NCI-H1436 treated with DMSO at 0.1 percent for 48 hours (cell line): ENCODE measurements at places on chromosomes 7 and 10.

- DNase-seq: no peak
These were observed 1.5 kb downstream of the FRAT1 start for GRCh38 chr10:97320480-97321031.

DNA sequence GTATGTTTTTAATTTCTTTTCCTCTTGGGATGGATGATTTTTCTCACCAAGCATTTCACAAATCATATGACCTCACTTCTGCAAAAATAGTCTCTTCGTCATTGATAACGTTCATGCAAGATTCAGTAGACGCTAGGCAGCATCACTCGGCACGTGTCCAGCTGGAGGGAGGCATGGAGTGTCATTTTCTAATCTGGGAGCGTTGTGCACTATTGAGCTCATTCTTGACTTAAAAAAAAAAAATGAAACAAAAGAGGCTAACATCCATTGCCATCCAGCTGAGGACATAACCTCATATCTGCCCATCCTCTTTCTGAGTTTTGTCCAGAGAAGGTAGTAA lies 56.2 kb downstream of the COL17A1 start:
- DNase-seq: no peak

- no peak for DNase-seq
These were observed 106.7 kb downstream of the LHPP start for GRCh38 chr10:124568339-124568738.

GRCh38 chr10:116670706-116671105 lies 50.0 kb downstream of the PNLIPRP2 start:
- DNase-seq: no peak

DNA sequence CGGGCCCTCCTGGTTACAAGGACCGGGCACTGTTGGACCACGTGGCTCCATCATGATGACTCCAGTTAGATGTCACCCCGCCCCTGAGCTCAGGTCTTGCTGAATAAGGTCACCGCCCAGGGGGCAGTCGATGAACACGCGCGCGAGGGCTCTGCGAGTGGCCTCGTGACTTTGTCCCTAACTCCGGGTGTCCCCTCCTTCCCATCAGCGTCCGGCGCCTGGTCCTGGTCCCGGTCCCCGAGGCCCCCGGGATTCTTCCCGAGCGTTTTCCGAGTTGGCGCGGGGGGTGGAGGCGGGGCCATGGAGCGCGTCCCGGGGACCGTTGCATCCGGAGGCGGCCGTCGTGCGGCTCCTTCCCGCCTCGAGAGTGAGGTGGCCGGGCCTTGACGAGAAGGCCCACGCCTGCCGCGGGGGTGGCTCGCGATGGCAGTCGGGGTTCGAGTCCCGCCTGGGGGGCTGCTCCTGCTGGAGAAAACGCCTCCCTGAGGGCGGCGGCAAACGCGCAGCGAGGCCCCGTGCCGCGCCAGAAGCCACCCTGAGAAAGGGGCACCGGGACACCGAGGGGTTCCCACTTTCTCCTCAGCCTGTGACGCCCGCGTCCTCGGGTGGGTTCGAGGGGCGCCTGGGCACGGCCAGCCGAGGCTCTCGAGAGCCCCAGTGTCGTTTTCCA lies 569 bp upstream of the NPTX2 start:
- DNase-seq: no peak

DNA sequence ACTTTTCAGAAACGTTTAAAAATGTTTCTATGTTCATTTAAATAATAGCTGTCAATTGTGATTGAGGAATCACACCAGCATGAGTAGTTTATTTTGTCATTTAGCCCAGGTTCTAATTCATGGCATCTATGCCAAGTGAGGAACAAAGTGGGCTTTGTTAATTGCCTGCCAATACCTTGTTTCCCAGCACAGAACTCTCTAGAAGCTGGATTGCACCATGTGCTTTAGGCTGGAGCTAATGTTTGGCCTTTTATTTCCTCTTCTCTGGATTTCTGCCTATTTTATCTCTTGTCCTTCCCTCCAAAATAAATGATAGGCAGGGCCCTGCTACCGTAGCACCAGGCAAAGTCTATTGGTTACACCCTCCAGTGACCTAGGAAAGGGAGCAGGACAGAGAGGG lies 109.9 kb upstream of the ITGB1 start:
- DNase-seq: no peak

DNA sequence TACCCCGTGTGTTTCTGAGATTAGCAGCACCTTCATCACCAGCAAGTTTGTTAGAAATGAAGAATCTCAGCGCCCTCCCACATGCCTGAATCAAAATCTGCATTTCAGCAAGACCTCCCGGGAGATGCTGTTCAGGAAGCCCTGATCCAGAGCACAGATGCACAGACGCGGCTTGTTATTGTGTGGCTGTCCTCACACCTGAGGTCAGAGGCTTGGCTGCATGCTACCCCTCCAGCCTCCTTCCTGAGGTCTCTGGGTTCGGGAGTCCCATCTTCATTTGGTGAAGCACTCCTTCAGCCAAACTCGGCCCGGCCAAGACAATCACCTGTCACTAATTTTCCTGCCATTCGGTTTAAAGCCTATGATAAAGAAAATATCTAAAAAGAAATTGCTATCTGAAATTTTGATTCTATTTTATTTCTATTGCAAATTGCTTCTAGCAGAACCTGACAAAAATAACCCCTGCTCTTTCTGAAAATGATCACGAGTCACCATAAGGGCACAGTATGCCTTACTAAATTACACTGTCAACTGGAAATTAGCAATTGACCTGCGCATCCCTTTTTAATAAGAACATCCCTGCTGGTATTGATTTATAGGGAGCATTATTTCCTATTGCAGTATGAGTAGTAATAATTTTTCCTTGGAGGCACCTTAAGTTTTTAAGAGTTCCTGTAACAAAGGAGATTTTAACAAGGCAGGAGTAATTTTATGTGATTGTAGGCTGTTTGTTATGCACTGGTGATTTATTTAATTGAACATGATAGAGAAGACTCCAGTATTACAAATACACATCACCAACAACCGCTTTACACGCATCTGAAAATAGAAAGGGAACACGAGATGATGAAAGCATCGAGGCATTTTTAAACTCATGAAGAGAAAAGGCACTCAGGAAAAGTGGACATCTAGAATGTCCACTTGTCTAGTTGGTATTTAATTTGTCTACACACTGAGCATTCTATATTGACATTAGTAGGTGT lies 49.5 kb downstream of the VSTM2A start:
- DNase-seq: no peak

GRCh38 chr7:123746931-123747488 lies 1.8 kb downstream of the WASL start:
- no peak for DNase-seq

DNA sequence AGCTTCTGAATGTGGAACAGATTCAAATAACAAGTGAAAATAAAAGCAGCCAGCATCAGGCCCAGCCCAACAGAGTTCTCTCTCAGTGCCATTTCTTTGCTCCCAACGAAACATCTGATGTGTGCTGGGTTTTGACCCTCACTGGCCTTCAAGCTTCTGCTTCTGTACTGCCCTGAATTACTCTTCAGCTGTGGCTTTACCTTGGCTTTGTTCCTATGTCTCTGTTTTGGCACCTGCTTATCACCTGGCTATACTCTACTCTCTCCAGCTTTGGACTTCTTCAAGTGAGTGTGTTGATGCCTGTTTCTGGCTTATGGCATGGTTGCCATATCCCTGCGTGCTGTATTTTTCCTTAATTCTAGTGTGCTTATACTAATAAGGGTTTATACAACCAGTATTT lies 768.3 kb downstream of the SORCS1 start:
- DNase-seq: no peak

- DNase-seq: no peak
These were observed 41.3 kb upstream of the ARL4A start for GRCh38 chr7:12646139-12646538.

DNA sequence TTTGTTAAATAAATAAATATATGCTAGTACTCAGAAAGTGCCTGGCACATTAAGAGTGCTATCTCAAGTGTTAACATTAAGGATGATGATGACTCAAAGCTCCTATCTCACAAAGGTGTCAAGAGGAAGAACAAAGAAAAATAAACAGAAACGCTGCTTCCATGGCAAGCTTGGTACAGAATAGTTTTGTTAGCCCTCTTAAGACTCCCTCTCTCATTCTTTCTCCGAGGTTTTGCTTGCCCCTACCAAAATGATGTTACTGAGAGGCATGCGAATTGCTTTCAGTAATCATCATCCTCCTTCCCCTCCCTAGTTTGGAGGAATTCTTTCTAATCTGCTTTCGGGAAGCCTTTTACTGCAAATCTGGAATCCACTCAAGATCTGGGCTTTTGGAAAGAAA lies 96.7 kb downstream of the SORCS1 start:
- no peak for DNase-seq

DNA sequence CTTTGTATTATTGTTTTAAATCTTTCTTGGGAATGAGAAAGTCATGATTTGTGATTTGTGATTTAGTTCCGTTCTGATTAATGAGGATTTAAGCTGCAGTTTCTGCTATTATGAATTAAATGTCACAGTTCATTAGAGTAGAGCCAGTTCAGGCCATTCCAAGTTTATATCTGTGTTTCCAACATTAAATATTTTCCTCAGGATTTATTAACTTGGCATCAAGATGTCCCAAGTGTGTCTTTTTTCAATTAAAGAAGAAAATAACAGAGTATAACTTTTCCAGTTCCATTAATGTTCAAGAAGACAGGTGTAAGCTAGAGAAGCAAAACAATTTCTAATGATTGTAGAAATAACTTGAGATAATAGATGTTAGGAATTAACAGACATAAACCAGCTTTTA lies 1183.2 kb upstream of the CELF2 start:
- DNase-seq: no peak

DNA sequence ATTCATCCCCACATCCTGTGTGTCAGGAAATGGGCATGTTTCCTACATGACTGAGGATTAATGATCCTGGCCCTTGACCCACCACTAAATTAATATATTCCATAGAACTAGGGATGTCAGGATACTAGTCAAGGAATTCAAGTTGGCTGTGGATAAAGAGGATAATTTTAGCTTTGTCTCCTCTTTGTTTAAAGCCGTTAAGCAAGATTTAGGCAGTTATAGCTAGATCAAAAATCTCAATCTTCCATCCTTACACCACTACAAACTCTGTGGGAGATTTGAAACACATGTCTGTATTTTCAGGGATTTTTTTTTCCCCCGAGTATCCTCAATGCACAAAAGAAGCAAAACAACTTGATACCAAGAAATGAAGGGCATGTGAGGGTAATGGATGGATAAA lies 417.1 kb downstream of the MAGI2 start:
- DNase-seq: no peak
